Effector CD8-positive, alpha-beta T cell (primary cell): ENCODE measurements at places on chromosomes 11 and 22.
A peak's percentile ranks its signal among the peaks of the same experiment; 100 is the strongest.

DNA sequence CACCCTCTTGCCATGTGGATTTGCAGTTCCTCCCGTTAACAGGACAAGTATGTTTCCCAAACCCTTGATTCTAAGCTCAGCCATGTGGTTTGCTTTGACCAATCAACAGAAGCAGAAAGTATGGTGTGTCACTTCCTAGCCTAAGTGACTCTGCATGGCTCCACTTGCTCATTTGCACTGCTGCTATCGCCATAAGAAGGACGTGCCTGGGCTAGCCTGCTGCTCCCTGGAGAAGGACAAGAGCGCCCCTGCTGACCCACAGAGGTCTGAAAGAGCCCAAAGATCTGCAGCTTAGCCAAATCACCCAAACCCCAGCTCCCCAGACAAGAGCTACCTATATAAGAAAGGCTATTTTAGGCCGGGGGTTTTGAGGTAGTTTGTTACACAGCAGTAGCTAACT, 18.0 kb downstream of the TBRG1 start:
- no peak for DNase-seq

GRCh38 chr22:44002997-44003396, 21.1 kb upstream of the PARVB start:
- no peak for DNase-seq

DNA sequence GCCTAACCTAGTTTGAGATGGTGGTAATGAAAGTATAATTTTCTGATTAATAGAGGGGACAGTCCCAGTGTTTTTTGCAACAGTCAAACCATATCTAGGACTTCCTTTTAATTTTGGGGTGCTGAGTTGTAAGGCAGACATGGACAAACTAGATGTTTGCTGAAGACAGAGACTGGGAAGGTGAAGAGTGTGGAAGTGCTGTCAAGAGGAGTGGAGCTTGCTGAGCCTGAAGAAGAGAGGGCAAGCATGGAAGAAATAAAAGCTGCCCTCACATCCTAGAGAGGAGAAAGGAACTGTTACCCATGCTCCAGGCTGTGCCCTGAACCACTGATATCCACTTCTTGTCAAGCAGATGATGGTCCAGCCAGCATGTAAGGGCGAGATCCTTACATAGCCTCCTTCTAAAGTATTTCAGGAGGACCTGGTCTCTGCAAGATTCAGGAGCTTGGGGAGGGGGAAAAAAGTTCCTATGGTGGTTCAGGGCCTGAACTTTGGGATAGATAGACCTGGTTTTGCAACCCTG, 51.4 kb downstream of the PRR5L start:
- no peak for DNase-seq

DNA sequence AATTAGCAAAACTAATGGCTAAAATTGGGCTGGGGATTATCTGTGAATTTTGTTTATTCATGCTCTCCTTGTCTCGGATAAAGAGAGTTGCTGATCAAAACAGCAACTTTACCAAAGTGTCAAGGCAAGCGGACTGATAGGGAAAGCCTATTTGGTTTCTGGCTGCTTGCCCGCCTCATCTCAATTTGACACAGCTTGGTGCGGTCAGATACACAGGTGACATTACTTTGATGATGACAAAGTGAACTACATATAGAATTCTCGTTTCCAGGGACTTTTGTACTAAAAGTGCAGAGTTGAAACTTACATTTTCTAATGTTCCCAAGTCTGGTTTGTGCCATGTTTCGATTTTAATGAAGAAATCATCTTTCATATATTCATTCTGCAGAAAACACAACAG, 22.8 kb downstream of the PITPNB start:
- DNase-seq = no peak

DNA sequence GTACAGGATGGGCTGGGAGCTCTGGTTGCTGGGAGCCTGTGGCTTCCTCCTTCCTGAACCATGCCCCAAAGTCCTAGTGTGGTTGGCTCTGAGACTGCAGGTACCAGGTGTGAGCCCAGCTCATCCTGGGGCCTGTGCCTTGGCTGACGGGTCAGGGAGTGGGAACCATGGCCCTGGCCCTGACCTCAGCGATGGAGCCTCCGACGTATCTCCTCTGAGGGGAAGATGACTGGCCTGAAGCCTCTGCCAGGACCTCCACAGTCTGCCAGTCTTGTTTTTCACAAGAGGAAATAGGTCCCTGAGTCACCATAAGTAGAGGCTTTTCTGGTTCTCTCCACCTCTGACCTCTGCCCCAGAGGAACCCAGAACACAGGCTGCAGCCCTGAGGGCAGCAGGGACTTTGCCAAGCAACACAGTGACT, 3.4 kb downstream of the RCE1 start:
- no peak for DNase-seq

GRCh38 chr11:26231252-26231661, 100.7 kb upstream of the ANO3 start:
- no peak for DNase-seq

DNA sequence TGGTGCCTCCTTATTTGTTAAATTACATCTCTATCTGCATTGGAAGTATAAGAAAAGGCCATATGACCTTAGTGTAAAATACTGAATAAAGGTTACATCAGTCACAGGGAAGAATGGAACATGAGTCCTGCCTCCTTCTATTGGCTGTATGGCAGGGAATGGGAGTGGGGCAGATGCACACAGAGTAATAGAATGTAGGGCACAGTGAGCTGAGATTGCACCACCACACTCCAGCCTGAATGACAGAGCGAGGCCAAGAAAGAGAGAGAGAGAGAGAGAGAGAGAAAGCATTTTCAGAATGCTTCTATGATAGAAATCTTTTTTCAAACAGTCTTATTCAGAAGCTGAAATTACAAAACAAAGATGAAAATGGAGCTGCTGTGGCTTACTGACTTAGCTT, 58.8 kb downstream of the SLN start:
- no peak for DNase-seq

DNA sequence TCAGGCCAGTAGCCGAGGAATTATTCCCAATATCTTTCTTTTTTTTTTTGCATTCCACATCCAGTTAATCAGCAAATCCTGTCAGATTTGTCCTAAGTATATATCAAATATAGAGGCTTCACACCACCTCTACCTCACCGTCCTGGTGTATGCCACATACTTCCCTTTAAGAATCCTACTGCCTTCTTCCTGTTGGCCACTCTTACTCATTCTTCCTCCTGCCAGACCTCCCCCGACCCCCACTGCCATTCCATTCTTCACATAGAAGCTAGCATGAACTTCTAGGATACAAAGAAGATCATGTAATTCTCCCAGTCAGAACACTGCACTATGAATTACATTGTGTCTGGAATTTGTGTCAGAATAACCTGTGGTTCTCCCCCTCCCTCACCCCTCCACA, 89.5 kb downstream of the TRIM44 start:
- no peak for DNase-seq

- DNase-seq = no peak
Observed at GRCh38 chr11:8047382-8047781, 33.6 kb upstream of the TUB start.

GRCh38 chr22:27086080-27087044, 429.0 kb downstream of the MIAT start:
- DNase-seq = no peak

DNA sequence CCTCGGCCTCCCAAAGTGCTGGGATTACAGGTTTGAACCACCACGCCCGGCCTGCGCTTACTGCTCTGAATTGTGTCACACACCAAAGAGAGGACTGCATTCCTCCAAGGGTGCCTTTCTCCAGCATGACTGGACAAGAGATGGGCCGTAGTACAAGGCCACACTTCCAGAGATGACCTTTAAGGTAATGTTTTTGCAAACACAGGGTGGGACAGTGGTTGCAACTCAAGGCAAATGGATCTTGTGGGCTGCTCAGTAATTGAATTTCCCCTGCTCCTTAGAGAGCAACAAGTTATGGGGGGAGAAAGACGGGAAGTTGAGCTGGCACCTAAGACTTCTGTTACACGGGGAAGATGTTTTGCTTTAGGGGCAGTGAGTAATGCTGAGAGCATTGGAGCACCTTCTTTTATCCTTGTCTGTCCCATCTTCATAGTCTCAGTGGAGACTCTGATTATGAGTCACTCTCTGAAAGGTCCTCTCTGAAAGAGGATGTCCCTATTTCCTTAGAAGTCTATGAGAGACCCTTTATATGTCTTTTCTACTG, 66.3 kb downstream of the C11orf91 start:
- DNase-seq = no peak

- no peak for DNase-seq
Observed at GRCh38 chr11:33777906-33778305, 3.6 kb upstream of the FBXO3 start.

- no peak for DNase-seq
Observed at GRCh38 chr11:126419801-126420697, 64.6 kb downstream of the ST3GAL4 start.

DNA sequence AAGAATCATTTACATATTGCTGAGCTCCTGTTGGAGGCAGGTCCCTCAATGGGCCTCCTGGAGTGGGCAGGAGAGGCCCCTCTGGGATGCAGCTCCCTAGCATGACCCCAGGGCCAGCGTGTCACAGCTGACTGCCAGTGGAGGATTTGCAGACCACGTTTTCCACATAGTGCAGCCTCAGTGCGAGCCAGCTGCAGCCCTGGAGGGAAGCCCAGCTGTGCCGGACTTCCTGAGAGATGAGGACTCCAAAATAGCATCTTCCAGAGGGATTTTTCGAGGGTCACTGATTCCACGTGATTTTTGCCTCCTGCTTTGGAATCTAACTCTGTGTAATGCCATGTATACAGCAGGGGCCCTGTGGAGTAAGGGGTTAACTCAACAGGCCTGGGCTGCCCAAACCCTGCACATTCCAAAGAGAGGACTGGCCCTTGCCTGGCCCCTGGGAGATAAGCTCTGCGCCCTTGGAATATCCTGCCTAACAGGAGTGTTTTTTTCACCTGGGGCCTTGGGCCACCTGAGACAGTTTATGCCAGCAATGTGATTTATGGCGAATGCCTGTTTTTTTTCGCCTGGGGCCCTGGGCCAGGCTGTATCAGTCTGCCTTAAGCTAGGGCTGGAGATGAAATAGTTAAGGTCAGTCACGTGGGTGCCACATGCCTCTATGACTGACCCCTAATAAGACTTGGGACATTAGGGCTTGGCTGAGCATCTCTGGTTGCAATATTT, 47.4 kb downstream of the RPS6KA4 start:
- no peak for DNase-seq

DNA sequence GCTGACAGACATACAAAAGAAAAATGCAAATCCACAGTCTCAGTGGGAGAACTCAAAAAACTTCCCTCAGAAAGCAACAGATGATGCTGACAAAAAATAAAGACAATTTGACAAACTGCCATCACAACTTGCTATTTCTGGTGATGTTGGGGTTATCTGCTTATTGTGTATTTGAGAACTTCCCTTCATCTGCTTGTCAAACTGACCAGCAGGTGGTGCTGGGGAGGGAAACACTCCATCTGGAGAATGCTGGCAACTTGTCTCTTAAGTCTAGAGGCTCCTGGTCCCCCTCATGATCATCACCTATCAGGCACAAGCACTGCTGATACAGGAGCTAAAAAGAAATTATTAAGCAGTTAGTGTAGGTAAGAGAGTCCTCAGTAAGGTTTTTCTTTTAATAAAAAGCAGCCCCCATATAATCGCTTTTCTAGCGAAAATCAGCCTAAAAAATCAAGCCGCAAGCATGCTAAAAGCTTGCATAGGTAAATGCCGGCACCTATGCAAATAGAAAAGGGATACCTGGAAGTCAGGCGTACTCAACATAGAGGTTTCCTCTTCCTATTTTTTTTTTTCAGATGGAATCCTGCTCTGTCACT, 9.8 kb upstream of the FAM111B start:
- peak; percentile 52 for DNase-seq

GRCh38 chr11:35105319-35106079, 33.5 kb upstream of the CD44 start:
- DNase-seq = no peak

DNA sequence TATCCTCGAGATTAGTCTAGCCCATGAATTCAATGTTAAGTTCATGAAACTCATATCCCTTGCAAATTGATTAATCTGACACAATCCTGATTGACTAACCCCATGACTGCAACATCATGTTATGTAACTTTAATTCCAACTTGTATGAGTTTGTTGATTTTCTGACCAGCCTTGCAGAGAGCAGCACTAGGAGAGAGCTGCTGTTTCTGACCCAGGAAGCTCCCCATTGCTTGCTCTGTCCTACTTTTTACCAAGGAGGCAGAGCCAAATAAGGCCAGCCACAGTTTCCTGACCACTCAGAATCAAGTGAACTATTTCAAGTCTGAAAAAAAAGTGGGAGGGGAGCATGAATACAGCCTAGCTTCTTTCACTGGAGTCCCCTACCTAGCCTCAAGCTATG, 13.2 kb downstream of the MPZL3 start:
- DNase-seq = no peak

DNA sequence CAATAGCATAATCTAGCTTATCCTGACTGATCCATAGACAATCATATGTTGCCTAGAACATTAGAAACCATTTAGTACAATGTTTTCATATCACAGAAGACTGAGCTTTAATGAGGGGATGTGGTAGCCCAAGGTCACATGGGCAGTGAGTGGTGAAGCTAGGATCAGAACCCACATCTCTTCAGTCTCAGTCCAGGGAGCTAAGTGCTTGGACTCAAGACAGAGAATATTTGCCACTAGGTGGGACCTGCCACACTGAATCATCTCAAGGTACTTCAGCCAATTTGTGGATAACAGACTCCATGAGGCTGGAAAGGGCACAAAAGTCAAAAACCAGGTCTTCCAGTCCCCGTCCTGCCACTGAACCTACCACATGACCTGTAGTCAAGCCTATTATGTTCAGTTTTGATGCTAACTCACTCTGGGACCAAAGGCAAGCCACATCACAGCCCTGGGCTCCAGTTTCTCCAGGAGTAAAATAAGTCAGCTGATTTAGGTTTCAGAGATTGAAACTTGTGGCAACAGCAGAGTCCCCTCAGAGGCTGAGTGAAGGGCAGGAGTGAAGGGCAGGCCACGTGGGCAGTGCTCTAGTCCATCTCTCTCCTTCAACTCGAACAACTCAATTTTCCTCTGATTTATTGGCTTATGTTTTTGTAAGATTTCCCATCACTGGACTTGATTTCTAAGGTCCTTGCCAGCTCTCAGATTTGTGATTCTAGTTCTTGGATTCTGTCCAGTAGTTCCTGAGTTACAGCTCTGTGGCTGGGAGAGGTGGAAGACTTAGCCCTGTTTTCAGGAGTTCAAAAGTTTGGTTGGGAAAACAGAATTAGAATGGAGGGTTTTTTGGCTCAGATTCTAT, 84.6 kb upstream of the PHOX2A start:
- DNase-seq = no peak

DNA sequence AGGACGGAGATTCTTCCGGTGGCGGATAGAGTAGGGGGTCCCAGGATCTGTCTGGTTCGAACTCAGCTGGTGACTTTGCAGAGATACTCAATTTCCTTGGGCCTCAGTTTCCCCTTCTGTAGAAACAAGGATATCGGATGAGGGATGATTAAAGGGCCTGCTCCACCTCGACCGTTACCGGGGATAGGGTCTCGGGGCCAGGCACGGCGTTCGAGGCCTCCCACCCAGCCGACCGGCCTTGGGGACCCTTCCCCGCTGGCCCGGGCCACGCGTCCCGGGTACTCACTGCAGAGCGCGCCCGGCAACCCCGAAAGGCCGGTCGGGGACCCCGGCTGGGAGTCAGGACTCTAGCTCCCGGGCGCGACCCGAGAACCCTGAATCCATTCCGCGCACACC, 321 bp downstream of the RHBDD3 start:
- DNase-seq = no peak
